ENCODE measurements at places on chromosomes 1 and 21.
A peak's percentile ranks its signal among the peaks of the same experiment; 100 is the strongest.

DNA sequence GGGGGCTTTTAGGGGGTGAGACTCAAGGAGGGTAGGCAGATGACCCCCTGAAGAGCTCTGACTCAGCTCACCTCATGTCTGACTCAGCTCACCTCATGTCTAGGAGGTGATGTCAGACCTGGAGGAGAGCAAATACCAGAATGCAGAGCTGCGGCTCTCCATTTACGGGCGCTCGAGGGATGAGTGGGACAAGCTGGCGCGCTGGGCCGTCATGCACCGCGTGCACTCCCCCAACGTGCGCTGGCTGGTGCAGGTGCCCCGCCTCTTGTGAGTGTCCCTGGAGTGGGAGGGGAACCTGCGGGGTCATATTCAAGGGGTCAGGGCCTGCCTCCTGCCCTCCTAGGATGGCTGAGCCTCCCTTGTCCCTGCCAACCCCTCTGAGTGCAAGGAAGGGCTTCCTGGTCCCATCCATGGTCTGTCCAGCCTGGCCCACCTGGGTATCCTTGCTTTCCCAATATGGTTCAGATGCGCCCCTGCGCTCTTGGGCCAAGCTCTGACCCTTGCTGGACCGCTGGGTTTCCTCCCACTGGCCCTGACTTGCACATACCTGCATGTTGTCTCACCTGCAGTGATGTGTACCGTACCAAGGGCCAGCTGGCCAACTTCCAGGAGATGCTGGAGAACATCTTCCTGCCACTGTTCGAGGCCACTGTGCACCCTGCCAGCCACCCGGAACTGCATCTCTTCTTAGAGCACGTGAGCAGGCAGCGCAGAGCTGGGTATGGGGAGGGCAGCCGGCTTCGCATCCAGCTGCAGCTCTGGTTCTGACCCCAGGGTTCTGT is 9.1 kb downstream of the AMPD2 start:
- peak; percentile 6 for DNase-seq

DNA sequence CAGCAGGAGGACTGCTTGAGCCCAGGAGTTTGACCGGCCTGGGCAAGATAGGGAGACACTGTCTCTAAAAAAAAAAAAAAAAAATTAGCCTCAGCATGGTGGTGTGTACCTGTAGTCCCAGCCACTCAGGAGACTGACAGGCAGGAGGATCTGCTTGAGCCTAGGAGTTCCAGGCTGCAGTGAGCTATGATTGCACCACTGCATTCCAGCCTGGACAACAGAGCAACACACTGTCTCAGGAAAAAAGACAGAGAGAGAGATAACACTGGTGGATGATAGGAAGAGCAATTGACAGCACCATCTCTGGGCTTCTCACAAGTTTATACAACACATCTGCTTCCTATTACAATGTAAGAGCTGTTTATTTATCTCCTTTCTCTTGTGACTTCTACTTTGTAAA is 2.4 kb upstream of the RNU11 start:
- no peak for DNase-seq

DNA sequence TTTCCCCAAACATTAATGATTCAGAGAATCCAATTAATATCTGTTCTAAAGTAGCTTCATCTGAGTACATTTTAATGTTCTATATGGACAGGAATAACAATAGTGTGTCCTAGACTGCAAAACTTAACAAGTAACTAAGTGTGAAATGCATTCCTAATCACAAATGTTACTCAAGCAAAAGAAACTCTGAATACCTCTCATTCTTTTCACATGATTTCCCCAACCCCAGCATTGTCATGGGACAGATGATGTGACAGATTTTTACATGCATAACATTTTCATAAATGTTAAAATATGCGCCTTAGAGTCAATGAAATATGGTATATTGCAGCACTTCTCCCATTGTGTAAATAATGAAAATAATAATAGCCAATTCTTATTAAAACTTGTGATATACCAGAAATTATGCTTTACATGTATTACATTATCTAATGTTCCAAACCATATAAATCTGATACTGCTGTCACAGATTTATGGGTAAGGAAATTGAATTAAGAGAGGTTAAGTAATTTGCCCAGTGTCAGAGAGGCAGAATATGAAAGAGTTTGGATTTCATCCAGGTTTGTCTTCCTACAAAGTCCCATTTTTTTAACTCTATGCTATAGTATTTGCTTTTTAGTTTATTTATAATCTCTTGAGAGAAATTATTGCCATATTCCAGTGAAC is 269.4 kb downstream of the LRRC7 start:
- no peak for DNase-seq

- DNase-seq = no peak
Observed at GRCh38 chr1:220908757-220909156, 29.5 kb downstream of the HLX start.

- DNase-seq = no peak
Observed at GRCh38 chr21:18318156-18318555, 73.5 kb downstream of the CHODL start.

- peak; percentile 84 for DNase-seq
Observed at GRCh38 chr1:27668808-27669723, 2.9 kb downstream of the IFI6 start.

- DNase-seq = no peak
Observed at GRCh38 chr1:18013216-18013615, 94.4 kb upstream of the IGSF21 start.

DNA sequence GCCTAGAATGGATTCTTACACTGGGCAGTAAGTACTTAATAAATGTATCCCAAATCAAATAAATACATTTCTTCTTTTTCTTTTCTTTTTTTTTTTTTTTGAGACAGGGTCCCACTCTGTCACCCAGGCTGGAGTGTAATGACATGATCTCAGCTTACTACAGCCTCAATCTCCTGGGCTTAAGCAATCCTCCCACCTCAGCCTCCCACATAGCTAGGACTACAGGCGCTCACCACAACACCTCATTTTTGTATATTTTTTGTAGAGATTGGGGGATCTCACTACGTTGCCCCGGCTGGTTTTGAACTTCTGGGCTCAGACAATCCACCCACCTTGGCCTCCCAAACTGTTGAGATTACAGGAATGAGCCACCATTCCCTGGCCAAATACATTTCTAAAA is 63.7 kb upstream of the LGALS8 start:
- no peak for DNase-seq

GRCh38 chr1:226046240-226046639 is 16.3 kb upstream of the H3-3A start:
- no peak for DNase-seq

DNA sequence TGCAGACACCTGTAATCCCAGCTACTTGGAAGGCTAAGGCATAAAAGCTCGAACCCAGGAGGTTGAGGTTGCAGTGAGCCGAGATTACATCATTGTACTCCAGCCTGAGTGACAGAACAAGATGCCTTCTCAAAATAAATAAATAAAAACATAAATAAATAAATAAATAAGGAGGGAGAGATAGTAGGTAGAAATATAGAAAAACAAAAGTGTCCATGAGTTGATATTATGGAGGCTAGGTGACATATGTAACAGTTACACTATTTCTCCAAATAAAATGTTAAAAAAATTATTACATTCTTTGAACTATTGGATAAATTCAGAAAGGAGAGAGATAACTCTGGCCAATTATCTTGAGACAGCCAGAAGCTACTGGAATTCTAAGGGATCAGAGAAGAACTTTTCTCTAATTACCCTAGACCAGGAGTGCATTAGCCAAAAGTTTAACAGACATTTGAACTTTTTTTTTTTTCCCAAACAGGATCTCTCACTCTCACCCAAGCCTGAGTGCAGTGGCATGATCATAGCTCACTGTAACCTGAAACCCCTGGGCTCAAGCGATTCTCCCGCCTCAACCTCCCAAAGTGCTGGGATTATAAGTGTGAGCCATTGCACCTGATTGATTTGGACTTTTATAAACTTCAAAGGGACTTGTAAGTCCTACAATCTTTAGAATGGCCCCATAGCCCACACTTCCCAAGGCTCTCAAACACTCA is 17.6 kb downstream of the SYNJ1 start:
- no peak for DNase-seq

GRCh38 chr1:117284399-117285215 is 73.9 kb upstream of the VTCN1 start:
- no peak for DNase-seq

GRCh38 chr1:112312315-112312714 is 83.7 kb upstream of the CTTNBP2NL start:
- no peak for DNase-seq

DNA sequence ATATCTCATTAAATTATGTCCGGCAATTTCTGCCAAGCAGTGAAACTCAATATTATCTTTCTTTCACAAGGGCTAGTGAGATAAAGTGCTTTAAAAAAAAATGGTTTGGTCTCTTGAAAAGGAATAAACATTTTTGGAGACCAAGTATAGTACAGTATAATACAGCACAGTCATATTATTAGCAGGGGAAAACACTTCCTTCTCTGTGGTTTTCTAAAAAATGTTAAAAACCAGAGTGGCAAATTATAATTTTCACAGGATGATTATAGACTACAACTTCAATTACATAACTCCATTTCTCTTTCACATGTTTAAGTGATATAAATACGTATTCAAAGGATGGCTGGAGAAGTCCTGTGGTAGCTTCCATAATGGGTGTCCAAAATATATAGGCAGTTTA is 170.3 kb upstream of the DMRTA2 start:
- no peak for DNase-seq

DNA sequence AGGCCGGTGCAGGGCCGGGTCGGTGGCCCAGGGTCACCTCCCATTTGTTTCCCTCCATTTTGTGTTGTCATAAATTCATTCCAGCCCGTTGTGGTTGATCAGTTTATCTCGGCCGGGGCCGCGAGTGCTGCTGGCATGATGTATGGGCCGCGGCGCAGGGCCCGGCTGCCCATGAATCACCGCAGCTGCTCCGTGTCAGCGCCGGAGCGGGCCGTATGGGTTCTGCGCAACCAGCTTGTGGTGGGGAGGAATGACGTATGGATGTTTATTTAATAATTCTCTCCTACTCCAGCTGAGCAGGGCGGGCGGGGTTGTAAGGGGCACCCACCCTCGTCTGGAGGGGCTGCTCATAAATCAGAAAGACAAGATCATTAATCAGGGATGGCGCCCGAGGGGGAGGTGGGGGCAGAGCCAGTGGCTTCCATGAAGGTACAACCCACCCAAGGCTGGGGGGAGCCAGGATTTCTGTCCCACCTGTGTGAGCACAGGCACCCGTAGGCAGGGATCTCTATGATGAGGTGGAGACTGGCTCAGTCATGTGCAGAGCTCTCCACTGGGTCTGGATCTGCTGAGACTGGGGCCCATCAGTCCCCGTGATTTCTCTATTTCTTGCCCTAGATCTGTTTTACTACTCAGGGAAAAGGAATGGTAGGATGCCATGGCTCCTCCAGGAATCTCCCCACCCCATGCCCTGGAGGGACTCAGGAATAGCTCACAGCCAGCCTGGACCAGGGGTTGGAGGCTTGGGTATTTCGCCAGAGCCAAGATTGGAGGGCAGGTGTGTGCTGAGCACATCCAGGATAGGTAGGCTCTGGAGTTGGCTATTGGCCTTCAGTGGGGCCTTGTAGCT is 27.8 kb downstream of the TMEM53 start:
- DNase-seq = no peak

DNA sequence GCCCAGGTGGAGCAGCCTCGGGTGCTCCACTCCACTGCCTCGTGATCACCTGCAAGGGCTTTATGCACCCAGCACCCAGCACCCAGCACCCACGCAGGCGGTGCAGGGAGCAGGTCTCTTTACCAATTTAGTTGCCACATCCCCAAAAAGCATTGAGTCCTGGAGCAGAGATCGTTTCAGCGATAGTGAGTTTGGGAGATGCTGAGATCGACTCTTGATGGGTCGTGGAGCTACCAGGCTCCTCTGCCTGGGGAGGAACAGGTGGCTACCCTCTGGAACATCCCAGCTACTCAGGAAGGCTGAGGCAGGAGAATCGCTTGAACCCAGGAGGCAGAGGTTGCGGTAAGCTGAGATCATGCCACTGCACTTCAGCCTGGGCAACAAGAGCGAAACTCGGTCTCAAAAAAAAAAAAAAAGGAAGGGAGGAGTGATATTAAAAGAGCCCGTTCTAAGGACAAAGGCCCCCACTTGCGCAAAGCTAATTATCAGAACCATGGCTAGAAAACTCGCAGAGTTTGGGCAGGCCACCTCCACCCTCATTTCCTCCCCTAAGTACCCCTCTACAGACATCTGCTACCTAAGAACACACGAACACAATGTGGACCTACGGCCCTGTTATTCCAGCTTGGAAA is 106.5 kb upstream of the SLC45A1 start:
- DNase-seq = no peak

GRCh38 chr21:42864815-42865775 is 14.2 kb downstream of the WDR4 start:
- DNase-seq = no peak

DNA sequence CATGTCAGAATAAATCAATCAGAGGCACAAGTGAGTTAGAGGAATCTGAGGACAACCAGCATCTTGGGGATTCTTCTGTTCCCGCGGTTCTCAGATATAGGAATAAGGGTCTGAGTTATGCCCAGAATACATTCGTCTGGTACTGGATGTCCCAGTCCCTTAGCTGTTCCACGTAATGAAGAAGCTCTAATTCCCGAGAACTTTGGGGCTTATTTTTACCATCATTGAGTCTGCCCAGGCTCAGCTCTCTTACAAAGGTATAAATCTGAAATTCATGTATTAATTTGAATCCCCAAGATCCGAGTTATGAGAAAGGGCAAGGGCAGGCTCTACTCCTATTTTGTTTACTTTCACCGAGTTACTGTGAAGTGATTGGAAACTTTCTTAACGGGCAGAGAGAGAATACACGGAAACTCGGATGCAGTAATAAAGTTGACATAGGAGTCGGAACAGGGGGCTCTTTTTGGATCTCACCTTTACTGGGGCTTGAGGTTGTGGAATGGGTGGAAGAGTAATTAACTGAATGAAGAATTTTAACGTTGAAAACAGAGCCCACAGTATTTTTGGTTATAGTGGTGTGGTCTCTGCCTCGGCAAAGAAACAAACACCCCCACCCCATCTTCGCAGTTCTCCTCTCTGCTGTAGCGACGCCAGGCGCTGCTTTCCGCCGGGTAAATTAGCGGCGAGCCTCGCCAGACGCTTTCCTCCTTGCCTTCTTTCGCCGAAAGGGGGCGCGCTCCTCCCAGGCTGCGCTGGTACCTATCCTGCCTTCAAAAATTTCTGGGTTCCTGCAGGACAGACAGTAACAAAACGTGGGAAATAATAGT is 7.1 kb downstream of the PRRX1 start:
- DNase-seq = no peak

Data from natural killer cell (primary cell).